SK-N-MC (cell line): ENCODE measurements at places on chromosomes 13 and 19.

- DNase-seq, result no peak
Measured at GRCh38 chr13:20258963-20259288, 26.8 kb upstream of the GJB6 start.

DNA sequence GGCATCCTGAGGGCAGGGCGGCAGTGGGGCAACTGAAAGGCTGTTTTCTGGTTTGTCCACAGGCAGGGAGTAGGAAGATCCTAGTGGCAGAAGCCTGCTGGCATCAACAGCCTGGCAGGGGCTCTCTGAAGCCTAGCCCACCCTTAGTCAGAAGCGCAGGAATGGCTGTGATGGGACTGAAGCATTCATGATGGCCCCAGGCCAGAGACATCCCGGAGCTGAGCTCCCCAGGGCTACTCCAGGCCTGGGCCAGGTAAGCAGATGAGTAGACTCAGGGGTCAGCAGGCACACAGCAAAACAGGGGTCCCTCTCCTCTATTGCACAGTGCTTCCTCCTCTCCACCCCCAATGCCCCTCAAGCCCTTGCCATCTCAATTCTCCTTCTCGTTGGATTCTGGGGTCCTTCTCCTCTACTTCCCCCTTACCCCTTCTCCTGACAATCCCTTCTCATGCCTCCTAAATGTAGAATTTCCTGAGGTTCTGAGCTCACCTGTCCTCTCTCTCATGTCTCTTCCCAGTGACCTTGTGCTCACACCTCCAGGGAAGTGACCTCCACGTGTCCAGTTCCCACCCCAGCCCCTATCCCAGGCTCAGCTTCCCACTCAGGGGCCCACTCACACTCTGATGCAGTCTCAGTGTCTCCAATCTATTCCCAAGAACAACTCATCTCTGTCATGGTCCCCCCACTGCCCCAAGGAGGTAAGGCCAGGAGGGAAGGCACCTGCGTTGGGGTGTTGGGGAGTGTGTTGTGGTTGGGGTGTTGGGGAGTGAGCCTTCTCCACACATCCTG is 158.7 kb upstream of the ZNF507 start:
- no peak for DNase-seq

GRCh38 chr13:50731400-50731799 is 112.1 kb downstream of the DLEU7 start:
- DNase-seq, result no peak

GRCh38 chr13:80924596-80924995 is 583.7 kb upstream of the SPRY2 start:
- DNase-seq, result no peak

DNA sequence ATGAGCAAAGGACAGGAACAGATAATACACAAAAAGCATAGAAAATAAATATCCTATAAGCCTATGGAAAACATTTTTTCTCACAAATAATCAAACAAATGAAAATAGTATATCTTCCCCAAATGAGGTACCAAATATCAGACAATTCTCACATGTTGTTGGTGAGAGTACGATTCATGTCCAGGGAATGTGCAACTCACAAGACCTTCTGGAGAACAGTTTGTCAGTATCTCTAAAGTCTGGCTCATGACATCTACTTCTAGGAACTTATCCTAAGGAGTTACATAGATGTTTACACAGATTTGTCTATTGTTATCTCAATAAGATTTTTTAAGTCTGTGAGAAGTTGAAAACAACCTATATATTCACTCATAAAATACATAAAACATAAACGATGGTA is 80.3 kb upstream of the ARHGEF7 start:
- no peak for DNase-seq

DNA sequence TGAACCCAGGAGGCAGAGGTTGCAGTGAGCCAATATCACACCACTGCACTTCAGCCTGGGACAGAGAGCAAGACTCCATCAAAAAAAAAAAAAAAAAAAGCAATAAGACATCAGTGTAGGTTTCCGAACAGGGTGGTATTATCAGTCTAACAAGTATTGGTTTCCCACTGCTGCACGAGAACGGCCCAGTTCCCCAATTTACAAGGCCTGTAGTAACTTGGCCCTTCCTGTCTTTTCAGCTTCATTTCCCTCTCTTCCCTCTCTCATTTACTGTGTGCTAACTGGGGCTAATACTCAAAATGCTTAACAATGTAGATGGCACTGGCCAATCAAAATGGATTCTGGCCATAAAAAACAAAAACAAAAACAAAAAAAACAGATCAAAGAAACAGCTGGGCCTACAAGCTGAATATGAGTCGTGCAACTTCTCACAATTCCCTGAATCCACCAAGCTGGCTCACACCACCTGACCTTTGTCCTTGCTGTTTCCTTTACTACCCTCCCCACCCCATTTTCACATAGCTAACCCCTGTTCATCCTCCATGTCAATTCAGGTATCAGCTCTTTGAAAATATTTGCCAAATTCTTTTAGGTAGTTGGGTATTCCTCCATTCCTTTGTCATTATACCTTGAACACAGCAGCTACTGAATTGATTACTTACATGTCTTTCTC is 2.4 kb downstream of the TEX101 start:
- DNase-seq, result no peak

DNA sequence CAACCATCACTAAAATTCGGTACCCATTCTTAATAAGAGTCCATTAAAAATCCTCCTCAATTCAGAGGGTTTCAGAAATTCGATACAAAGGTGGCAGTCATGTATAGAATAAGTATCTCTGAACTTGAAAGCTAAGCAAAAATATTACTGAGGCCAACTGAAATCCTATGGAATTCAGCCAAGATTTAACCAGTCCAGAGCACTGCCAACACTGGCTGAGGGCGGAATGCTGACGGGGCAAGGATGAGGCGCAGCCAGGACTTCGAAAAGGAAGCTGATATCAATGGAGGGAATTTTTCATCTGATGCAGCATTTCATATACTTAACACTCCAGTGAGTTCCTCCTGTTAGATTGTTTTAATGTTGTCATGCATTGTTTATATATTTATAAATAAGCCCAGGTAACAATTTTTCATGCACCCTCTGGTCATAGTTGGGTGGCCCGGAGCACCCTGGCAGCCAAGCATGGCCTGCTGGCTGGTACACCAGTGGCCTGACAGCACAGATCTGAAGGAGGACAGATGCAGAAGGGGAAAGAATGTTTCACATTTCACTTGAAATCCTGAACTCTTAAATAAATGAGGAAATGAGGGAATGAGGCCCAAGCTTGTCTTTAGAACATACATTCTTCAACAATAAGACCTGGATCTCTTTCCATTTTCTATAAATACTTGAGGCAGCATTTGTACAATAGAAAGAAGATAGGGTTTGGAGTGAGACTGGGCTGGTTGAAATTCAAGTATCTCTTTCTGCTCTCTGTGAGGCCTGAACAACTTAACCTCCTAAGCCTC is 41.5 kb downstream of the WDFY2 start:
- DNase-seq, result no peak

DNA sequence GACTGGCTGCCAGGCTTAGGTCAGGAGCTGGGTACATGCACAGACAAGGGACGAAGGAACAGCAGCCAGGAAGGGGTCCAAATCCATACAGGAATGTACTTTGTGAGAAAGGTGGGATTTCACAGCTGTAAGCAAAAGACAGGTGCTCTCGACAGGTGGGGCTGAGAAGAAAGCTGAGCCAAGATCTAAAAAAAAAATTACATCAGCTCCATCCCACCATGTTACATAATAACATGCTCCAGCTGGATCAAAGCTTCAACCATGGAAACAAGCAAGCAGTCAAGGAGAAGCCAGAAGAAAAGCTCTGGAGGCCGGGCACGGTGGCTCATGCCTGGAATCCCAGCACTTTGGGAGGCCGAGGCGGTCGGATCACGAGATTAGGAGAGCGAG is 8.0 kb downstream of the UBXN6 start:
- no peak for DNase-seq

GRCh38 chr19:34230820-34231219 is 23.5 kb upstream of the GARRE1 start:
- DNase-seq, result no peak

GRCh38 chr19:52640916-52641315 is 2.8 kb upstream of the ZNF83 start:
- DNase-seq, result no peak

DNA sequence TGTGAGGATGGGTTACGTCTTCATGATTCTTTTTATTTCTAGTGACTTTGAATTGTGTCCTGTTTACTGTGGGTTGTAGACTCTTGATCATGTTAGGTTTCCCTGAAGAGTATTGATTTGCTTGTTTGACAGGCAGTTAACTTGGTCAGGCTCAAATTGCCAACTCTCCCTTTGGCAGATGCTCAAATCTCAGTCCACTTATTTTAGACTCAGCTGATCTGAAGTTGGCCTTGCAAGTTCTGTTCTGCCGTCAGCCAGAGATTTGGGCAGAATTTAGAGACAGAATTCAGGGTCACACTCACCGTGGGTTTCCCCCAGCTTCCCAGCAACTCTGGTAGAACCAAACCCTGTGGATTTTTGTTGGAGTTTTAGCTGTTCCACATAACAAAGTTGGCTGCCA is 71.6 kb upstream of the TEX29 start:
- DNase-seq, result no peak

GRCh38 chr13:24216176-24216575 is 55.7 kb downstream of the SPATA13 start:
- DNase-seq, result no peak

GRCh38 chr19:29538651-29539050 is 12.9 kb downstream of the VSTM2B start:
- no peak for DNase-seq

GRCh38 chr13:93147298-93147645 is 79.3 kb upstream of the GPC6 start:
- no peak for DNase-seq

- no peak for DNase-seq
Measured at GRCh38 chr19:43625918-43626579, 6.6 kb upstream of the ZNF428 start.

DNA sequence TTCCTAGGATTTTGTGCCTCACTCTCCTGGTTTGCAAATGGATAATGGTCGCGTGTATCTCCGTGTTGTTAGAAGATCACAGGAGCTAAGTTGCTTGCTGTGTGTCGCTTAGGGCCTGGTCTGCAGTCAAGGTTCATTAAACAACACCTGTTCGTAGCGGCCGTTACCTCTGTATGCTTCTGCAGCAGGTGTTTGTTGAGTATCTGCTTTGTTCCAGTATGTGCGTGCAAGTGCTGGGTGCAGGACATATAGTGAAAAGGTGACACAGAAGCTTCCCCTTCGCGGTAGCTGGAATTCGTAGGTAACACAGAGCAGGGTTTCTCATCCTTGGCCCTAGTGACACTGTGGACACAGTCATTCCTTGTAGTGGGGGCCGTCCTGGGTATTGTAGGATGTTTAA is 5.4 kb downstream of the MED25 start:
- DNase-seq, result no peak

- no peak for DNase-seq
Measured at GRCh38 chr19:29290853-29291252, 77.9 kb upstream of the UQCRFS1 start.

- DNase-seq, result no peak
Measured at GRCh38 chr13:79314652-79315051, 91.4 kb downstream of the RBM26 start.

DNA sequence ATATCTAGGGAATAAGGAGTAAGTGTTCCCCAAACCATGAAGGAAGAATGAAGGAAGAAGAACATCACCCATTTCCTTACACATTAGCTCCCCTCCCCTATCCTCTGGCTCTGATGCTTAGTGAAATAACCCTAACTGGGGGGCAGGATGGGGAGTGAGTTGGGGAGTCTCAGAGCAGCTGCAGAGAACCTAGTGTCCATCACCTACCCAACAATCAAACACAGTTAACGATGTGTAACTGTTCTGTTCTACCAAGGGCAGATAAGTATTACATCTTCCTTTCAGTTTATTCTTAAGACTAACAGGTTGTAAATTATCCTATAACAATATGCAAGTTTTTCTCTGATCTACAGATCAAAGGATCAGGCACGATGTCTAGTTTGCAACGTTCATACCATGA is 12.8 kb downstream of the ELF1 start:
- no peak for DNase-seq

GRCh38 chr19:13873834-13874515 is 3.0 kb upstream of the NANOS3 start:
- DNase-seq, result no peak

DNA sequence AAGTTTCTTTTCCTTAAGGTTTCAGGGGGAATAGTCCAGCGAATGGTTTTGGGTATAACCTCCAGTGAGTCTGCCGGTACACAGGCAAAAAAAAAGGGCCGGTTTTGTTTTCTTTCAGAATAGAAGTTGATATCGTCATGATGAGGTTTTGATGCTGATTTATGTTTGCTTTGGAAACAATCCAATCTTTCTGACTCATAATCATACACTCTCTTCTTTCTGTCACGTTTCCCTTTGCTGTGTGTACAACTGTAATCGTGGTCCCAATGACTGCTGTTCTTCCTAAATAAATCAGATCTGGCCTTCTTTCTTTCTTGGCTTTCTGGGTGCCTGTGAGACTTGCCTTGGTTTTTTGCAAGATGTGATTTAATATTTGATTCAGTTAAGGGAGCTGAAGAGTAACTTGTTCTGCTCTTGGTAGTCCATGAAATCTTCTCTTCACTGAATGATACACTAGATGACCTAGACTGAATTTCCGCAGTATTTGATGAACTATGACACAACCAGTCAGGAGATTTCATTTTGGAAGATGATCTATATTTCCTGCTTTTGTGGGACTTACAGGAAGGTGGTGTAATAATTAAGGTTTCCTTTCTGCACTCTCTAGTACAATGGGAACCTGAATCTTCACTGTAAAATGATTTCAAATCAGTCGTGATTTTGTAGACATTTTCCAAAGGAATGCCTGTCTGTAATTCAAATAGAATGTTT is 34.9 kb upstream of the METTL21C start:
- no peak for DNase-seq

GRCh38 chr19:38122402-38123093 is 101.5 kb downstream of the DPF1 start:
- DNase-seq, result no peak

DNA sequence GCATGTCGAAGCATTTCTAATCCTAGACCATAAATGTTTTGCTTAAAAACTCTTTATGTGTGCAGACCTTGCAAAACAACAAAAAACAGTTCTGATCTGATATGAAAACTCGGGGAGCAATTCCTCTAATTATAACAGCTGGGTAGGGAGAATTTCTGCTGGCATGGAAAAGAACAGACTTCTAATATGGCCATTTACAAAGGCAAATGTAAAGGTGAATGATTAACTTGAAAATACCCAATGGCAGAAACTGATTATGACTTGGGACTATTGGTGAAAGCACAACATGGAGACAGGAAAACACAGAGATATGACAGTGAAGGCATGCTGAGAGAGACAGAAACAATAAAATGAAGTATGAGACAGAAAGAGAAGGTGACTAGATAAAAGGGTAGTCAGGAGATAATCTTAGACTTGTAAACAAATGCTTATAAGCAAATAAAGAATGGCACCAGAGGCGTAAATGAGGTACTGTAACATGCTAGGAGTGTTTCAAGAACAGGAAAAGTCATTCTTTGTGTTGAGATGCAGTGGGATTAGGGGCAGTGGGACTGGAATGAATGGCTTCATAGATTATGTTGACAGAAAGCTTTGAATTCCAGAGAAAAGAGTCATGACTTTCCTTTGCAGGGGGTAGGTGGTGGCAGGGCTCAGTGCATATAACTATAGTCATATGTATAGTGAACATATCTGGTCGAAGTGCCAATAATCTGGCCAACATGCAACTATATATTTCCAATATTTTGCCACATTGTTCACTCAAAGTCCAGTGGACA is 393.0 kb downstream of the ITGBL1 start:
- no peak for DNase-seq
